Stimulated activated CD8-positive, alpha-beta memory T cell treated with anti-CD3 and anti-CD28 coated beads, Interleukin-2, amount 100 ng/mL, for 48 hours (primary cell): ENCODE measurements at places on chromosomes 16 and 17.

- DNase-seq: no peak
These were observed 13.1 kb downstream of the SLC47A2 start for GRCh38 chr17:19703106-19703827.

DNA sequence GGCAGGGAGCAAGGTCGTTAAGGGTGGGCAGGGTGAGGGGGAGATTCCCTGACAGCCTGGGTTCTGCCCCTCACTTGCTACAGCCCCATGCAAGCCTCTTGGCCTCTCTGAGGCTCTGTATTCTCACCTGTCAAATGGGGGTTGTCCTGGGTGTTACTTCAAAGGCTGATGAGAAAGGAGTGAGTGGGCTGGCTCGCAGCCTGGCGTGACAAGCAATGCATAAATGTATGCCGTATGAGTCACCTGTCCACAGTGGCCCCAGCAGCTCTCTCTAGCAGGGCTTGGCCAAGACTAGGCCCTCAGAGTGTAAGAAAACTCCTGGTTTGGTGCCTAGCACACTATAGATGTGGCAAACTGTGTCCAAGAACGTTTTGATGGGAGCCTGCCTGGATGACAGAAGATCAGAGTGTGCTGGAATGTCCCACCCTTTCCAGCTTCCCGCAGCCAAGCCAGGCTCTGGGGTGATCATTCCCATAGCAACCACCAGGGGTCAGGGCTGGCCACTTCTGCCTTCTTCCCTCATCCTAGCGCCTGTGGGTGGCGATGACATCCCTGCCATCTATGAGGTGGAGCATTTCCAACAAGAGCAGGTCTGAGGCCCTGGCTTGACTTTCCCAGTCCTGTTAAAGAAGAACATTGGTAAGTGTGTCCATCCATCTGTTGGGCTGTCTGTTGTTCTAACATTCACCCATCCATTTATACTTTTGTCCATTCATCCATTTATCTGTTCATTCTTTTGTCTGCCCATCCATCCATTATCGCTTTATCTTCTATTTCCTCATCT is 37.2 kb upstream of the ADGRG1 start:
- DNase-seq: peak; percentile 64

DNA sequence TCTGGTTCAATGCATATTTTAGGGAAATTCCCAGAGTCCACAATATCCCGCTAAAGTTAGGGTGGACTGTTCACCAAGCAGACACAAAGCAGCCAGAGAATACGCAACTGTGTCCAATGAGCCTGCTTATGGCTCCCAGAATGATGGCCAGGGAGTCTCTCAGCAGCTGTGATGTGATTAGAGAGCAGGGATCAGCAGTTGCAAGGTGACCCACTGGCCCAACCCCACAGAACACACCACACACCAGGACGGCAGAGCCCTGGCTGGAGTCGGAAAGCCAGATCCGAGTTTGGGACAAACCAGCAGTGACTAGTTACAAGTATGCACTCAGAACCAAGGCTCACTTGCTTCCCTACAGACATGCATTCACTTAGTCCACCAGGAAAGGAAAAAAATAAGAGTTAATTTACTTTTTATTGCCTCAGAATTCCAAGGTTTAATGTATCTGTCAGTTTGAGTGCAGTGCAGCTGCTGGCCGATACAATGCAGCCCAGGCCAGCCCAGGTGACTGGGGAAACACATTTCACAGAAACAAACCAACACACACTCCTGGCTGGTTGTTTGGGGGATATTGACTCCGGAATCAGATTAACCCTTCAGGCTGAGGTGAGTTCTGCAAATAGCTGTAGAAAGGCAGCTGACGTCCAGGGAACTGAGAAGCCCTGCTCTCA is 121.7 kb downstream of the HIC1 start:
- DNase-seq: no peak

DNA sequence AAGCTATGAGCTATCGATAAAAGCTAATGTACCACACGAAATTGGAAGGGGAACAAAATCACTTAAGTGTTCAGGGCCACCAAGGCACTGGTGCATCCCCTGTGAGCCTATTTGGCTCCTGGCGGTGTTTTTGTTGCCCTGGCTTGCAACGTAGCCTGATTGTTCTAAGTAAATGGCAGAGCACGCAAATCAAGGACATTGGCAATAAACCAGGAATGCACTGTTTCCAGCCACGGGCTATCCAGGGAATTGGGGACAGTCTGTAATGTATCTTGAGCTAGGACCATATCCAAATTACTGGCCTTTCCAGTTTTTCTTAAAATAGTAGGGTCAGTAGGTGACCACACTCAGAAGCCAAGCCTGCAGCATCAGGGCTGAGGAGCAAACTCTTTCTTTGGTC is 734.0 kb downstream of the MAF start:
- no peak for DNase-seq

GRCh38 chr16:82105107-82105506 is 64.9 kb downstream of the MPHOSPH6 start:
- DNase-seq: no peak

GRCh38 chr16:19147627-19148026 is 20.4 kb upstream of the SYT17 start:
- no peak for DNase-seq

DNA sequence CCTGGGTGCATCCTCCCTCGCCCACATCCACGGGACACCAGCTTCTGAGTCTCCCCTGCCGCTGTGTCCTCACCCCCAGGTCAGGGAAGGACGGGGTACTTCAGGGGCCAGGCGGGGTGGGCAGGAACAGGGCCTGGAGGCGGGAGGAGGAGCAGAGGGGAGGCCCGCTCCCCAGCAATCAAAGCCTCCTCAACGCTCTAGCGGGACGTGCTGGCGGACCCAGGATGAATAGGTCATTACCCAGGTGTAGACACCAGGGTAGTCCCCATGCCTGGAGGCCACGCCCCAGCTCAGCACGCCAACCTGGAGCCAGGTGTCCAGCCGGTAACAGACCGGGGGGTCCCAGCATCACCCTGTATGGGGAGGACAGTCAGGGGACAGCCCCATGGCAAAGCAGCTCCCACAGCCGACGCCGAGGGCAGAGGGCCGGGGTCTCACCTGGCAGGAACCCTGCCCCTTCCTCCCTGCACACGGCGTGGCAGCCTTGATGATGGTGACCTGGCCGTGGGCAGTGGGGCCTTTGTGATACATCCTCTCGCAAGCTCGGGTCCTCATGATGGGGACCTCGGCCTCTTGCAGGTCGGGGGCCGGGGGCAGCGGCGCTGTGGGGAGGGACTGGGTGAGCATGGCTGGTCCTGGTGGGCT is 24.2 kb downstream of the TPSD1 start:
- DNase-seq: no peak

GRCh38 chr17:67362173-67362572 is 4.2 kb downstream of the PSMD12 start:
- no peak for DNase-seq

DNA sequence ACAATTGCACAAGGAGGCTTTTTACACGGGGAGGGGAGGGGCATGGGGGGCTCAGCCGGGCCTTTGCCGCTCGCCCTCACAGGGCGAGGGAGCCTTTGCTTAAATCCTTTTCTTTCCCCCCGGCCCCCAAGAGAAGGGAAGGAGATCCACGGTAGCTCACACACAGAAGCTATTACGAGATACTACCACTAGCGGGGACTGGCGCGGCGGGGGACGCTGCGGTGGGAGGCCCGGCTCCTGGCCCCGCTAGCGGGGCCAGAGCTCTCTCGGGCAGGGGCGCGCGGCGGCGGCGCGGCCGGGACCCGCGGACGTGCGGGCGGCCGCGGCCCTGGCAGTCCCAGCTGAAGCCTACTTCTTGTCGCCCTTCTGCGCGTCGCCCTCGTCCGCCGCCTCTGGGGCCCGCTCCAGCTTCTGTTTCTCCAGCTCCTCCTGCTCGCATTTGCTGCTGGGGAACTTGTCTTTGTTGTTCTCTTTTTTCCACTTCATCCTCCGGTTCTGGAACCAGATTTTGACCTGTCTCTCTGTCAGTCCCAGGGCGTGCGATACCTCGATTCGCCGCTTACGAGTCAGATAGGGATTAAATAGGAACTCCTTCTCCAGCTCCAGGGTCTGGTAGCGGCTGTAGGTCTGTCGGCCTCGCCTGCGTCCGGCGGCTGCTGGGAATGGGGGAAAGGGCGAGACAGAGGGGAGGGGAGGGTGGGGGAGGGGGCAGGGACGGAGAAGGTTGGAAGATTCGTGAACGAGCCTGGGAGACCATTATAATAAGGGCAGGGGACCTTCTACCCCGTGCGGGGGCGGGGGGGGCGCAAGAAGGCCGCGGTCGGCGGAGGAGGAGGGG is 2.0 kb downstream of the HOXB8 start:
- no peak for DNase-seq

- DNase-seq: no peak
These were observed 36.1 kb upstream of the ZCCHC14 start for GRCh38 chr16:87528690-87529579.

DNA sequence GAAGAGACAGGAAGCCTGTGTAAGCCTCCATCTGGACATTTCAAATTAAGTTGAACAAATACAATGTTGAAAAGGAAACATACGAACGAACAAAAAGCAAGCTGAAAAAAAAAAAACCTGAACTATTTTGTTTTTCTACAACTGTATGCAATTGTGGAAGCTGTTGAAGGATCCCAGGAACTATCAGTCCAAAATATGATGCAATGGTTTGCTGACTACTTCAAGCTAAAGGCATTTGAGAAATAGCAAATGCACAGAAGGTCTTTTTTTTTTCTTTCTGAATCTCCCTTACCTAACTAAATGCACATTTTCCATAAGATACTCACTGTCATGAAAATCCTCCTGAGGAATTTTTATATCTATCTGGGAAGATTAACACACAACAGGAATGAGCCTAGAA is 40.2 kb downstream of the MAF start:
- DNase-seq: no peak

- DNase-seq: no peak
These were observed 122.0 kb downstream of the COPRS start for GRCh38 chr17:31736855-31737625.

- DNase-seq: no peak
These were observed 62.2 kb downstream of the UTP18 start for GRCh38 chr17:51322390-51323029.

DNA sequence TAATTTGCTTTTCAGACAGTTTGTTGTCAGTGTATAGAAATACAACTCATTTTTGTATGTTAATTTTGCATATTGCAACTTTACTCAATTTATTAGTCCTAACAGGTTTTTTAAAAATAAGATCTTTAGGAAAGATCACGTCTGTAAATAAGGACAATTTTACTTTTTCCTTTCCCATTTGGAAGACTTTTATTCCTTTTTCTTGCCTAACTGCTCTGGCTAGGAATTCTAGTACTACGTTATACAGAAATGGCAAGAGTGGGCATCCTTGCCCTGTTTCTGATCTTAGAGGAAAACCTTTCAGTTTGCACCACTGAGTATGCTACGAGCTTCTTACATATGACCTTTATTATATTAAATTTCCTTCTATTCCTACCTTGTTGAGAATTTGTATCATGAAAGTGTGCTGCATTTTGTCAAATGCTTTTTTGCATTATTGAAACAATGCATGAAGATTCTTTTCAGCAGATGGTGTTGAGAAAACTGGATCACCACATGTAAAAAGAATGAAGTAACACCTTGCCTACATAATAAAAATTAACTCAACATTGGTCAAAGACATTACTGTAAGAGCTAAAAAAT is 113.4 kb downstream of the BRIP1 start:
- no peak for DNase-seq

DNA sequence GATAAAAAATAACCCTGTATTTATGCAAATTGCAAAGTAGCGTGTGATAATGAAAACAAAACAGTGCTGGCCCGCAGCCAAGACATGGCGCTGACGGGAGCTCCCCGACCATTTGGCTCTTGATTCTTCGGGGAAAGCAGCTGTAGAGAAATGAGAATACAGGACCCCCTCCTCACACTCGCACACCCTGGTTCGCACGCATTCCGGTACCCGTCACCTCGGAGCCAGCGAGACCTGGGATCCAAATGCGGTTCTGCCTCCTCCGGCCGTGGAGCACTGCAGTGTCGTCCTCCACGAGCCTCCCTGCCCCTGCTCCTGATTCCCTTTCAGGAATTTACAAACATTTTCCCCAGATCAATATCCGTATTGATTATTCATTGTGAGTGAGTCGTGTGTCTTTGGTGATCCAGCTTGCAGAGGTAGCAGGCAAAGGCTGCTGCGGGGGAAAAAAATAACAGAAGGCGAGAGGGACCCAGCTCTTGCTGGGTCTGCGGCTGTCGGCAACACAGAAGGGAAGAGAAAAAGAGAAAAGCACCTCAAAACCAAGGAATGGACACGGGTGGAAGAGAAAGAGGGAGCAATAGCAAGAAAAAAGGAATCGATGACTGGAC is 184.1 kb upstream of the ZFHX3 start:
- DNase-seq: no peak

GRCh38 chr17:34613064-34614019 is 34.0 kb downstream of the TMEM132E start:
- DNase-seq: no peak

DNA sequence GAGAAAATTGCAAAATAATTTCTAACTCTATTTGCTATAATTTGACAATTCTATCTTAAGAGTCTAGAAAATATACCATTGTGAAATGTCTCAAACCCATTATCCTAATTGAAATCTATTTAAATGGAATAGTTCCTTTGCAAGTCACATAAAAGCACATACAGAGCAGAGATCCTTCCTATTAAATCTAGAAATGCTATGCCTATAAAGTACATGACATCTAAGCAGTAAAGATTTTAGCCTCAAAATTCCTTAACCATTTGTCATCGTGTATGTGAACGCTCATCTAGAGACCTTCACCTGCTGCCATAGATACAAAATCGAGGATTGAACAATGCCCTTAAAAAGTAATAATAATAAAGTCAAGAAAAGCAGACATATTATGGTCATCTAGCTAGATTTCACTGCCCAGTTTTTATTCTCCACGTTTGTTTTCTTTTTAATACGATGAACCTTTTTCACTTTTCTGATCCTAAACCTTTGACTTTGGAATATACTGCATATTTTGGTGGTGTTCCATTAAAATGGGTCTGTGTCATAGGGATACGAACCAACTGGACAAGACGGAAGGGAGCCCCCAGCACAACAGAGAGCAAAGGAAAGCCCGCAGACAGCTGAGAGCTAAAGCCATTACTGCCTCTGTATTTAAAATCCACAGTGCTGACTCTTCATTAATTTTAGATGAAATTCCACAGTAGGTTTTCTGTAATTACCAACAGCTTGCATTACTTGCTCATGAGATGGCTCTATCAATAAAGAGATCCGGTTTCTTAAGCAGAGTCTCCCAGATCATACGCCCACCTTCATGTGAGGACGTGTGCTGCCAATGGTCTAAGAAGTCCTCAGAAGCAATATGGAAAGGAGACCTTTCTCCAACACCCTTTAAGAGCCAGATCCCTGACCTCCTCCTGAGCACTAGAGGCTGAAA is 17.6 kb downstream of the TEX2 start:
- no peak for DNase-seq

GRCh38 chr17:76597156-76598003 is 11.7 kb upstream of the ST6GALNAC2 start:
- DNase-seq: no peak
